Motor neuron (in vitro differentiated cells): ENCODE measurements at places on chromosomes 7 and 10. TPM values are rescaled to one million over a fixed set of nuclear protein-coding genes. Genes with fewer than 3 reads are reported as not detected.

The CAMK1D gene
- total RNA-seq = 4.8 and 5.6 TPM in 2 replicates

The OPN4 gene
- total RNA-seq = 0.10 and 0.14 TPM in 2 replicates

The PPP1R3A gene
- total RNA-seq = not detected in 2 replicates

The BLNK gene
- 1.0 and 2.1 TPM in 2 replicates for total RNA-seq

The OGDHL gene
- 10.9 and 11.4 TPM in 2 replicates for total RNA-seq
